ENCODE measurements at places on chromosomes 16 and 17.
A peak's percentile ranks its signal among the peaks of the same experiment; 100 is the strongest.

GRCh38 chr16:8861563-8862308, 7.1 kb downstream of the CARHSP1 start:
- DNase-seq, result no peak

DNA sequence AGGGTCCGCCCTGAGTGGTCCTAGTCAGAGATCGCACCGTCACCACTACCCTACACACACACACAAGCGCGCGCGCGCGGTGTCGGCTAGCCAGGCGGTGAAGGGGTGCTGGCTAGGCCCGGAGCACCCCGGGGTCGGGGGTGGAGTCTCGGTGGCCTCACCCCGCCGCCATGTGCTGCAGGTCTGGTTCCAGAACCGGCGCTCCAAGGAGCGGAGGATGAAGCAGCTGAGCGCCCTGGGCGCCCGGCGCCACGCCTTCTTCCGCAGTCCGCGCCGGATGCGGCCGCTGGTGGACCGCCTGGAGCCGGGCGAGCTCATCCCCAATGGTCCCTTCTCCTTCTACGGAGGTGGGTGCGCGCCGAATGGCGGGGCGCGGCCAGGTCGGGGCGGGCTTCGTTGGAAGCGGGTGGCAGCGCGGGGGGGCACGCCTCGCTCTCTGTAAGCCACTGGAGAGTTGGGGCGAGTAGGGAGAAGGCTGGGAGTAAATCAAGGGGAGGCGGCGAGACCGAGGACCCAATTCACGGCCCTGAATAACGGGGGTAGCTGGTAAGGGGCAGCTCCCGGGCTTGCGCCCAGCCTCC, 4.8 kb downstream of the LHX1 start:
- no peak for DNase-seq

GRCh38 chr17:50794361-50794760, 27.0 kb upstream of the ANKRD40CL start:
- no peak for DNase-seq

GRCh38 chr17:55524440-55525220, 13.4 kb upstream of the SMIM36 start:
- DNase-seq, result no peak

DNA sequence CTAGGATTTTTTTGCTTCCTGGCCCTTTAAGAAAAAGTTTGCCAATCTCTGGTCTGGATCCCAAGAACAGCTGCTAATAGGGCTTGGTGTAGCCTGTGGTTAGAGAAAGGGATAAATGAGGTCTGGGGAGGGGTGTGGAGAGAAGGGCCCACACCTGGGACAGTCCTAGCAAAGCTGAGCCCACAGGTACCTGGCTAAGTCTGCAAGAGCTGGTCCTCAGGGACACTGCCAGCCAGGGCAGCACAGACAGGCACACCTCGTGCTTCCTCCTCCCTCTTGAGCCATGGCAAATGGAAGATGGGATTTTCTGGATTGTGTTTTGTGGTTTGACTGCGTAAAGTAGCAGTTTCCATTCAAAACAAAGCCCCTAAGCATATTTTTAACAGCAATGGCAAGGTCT, 217.5 kb downstream of the SOX9 start:
- DNase-seq, result no peak

- DNase-seq, result no peak
Observed at GRCh38 chr16:23893986-23894385, 58.2 kb downstream of the PRKCB start.

DNA sequence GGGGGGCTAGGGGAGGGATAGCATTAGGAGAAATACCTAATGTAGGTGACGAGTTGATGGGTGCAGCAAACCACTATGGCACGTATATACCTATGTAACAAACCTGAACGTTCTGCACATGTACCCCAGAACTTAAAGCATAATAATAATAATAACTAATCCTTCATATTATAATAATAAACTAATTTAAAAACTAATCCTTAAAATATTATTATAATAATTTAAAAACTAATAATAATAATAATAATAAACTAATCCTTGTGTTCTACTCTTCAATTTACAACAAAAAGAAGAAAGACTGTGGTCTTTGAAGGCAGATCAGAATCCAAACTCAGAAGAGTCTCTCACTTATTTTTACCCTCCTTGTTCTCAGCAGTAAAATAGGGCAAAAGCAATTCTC, 774.9 kb downstream of the CDH8 start:
- no peak for DNase-seq

DNA sequence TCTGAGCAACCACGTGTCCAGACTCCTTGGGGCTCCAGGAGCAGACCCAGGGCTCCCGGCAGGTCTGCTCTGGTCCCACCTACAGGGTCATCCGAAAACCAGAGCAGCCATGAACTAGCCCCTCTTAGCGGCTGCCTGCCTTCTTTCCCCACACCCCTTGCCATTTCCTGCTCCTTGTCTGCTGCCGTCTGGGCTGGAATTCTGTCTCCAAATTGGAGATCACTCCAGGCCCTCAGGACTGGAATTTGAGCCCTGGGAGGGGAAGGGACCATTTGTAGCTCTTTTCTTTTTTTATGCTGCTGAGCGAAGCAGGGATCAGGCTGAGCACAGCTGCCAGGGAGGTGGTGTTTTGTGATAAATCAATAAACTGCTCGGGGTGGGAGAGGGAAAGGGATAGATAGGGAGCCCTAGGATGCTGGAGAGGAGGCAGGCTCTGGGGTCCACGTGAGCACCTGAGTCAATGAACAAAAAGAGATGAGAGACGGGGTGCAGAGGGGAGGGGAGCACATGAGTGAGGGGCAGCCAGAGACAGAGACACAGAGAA, 257.5 kb downstream of the ENGASE start:
- no peak for DNase-seq

DNA sequence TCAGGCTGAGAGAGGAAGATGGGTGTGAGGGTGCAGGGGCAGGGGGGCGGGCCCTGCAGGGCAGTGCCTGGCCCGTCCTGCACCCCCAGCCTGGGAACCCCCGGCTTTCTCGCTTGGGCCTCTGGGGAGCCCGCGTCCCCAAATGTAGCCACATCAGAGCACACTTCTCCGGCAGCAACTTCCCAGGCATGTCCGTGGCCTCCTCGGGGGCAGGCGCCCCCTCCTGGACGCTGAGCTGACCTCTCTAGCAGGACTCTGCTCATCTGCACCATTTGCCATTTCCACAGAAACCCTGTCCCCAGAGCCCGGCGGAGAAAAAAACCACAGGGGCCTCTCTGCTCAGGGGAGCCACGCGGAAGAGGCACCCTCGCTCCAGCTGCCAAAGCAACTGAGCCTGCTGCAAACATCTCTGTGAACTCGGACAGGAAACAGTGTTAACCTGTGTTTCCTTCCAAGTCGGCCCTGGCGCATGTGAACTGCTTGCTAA, 63.4 kb downstream of the KLHDC4 start:
- DNase-seq, result peak; percentile 75

- DNase-seq, result no peak
Observed at GRCh38 chr16:2038382-2039231, 9.0 kb downstream of the NTHL1 start.

DNA sequence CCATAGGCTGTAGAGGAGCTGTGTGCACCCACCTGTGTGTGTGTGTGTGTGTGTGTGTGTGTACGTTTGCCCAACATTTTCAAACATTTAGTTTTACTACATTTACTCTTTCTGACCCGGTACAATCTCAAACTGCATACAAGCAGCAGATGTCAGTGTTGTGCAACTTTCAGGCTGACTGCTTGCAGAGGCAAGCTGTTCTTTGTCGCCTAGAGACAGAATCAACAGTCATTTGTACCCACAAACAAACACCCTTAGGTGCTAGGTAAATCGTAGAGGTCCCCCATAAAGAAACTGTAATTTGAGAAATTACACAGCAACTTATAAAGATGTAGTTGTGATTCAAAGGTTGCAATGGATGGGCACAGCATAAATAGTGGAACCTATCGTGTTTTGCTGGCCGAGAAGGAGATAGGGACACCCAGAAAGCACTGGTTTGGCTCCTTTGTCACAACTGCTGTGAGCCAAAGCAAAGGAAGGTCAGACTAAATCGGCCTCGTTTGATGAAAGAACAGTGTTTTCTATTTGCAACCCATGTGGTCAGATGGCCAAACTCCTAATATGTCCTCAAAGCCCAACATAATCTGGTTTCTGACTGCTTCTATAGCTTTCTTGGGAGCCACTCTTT, 478.4 kb downstream of the TOX3 start:
- no peak for DNase-seq

DNA sequence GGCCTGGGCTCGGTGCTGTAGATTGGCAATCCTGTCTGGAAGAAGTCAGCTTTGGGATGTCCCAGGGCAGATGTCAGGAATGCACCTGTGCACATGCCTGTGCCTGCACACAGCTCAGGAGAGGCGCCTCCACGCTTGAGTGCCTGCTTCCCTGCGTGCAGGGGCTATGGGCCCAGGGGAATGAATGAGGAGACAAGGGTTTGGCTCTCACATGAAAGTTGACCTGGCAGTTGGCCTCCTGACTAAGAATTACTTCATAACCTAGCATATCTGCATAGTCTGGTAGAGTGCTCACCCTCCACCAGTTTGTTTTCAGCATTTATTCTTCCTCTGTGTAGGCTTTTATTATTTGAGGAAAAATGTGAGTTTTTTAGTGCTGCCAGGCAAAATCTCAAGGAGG, 50.0 kb downstream of the PLD6 start:
- DNase-seq, result no peak

GRCh38 chr16:88061346-88062110, 110.3 kb downstream of the BANP start:
- no peak for DNase-seq

DNA sequence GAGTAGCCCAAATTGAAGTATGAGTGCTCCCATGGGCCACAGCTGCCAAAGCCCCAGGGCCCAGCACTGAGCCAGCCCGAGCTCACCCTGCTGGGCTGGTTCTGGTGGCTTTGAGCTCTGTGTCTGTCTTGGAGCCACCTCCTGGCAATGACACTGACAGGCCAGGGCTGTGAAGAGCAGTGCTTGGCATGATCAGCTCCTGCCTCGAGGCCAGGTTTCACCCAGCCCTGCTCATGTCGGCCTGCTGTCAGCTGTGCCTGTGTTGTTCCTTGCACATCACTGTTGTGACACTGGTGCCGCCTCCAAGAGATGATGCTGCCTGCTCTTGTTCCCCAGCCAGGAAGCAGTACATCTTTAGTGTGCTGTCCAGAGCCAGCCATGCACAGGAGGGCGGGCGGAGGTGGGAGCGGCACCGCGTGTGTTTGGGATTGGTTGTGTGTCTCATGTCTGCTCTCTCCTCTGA, 26.0 kb downstream of the PLD6 start:
- DNase-seq, result no peak

- DNase-seq, result no peak
Observed at GRCh38 chr17:67359960-67360791, 6.2 kb downstream of the PSMD12 start.

DNA sequence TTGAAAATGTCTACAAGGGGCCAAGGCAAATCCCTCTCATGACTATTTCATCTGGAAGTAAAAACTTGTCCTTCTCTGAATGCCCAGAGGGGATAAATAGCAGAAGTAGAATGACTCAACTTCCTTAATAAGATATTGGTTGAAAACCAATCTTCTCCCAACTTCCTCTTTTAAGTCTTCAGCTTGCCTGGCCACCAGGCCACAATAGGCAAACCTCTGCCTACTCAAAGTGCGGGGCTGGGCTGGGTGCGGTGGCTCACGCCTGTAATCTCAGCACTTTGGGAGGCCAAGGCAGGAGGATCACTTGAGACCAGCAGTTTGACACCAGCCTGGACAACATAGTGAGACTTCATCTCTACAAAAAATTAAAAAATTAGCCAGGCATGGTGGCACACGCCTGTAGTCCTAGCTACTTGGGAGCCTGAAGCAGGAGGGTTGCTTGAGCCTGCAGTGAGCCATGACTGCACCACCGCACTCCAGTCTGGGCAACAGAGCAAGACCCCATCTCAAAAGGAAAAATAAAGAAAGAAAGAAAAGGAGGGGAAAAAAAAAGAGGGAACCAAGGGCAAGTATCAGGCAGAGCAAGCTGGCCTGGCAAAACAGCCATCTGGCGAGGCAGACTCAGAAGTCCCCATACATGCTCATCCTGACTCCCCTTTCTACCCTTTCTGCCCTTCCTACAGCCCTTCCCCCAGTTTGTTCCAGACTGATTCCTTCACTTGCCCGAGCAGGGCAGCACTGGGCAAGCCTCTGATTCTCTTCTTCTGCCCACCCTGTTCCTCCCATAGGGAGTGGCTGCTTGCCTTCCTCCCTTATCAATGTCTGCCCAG, 20.6 kb downstream of the MAP3K14 start:
- DNase-seq, result no peak

GRCh38 chr17:48992444-48992843, 4.7 kb upstream of the IGF2BP1 start:
- DNase-seq, result no peak

DNA sequence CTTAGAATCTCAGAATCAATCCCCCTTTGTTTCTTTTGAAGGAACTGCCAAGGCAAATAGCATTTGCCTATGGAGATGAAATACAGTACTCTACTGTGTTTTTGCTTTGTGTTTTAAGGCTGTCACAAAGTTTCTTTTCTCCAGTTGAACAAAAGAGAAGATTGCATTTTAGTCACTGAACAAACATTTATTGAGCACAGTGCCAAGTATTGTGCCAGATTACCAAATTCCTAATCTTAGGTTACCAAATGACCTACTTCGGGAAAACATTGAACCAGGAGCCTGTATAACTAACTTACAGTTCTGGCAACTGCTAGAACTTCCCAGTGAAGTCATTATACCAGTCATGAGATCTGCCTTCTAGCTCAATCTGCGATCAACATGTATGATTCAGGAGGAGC, 3.0 kb upstream of the UBB start:
- no peak for DNase-seq

DNA sequence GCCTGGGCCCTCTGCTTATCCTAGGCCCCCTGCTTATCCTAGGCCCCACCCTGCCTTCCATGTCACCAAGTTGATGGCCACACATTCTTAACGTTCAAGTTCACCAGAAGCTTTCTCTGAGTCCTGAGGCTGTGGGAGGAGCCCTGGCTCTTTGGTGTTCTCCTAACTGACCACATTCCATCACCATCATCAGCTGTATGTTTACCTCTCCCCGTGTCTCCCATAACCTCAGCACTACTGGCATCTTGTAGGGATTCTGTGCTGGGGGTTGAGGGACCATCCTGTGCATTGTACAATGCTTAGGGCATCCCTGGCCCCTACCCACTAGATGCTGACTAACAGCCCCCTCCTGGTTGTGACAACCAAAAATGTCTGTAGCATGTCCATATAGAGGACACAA, 99.3 kb downstream of the NDE1 start:
- DNase-seq, result no peak

- no peak for DNase-seq
Observed at GRCh38 chr16:3066440-3066748, 954 bp downstream of the IL32 start.

GRCh38 chr16:85552980-85553435, 60.1 kb upstream of the GSE1 start:
- no peak for DNase-seq

GRCh38 chr16:66206363-66206762, 160.1 kb upstream of the CDH5 start:
- DNase-seq, result no peak

DNA sequence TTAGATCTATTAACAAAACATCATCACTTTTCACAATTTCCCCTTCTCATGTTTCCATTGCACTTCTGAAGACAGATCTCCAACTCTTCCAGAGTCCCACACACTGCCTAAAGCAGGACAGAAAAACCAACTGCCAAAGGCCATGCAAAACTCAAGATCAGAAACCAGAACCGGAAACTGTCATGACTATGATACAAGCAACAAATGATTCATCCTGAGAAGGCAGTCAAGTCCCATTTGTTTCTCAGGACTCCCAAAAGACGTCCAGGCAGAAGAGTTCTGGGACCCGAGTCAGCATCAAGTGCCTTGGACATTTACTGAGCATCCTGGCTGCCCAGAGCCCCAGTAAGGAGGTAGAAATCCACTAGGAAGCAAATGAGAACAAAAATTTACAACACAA, 38.8 kb downstream of the ERN1 start:
- no peak for DNase-seq
